ENCODE measurements at places on chromosomes 7 and 10. TPM values are rescaled to one million over a fixed set of nuclear protein-coding genes. Genes with fewer than 3 reads are reported as not detected.

Gene FAM25G
- total RNA-seq = not detected

Gene ZNF425
- total RNA-seq = 0.74 TPM

Gene NODAL
- total RNA-seq = not detected

Gene ENTPD7
- 11.1 TPM for total RNA-seq

Gene PAX4
- total RNA-seq = not detected

Gene NPFFR1
- not detected for total RNA-seq

Gene TRRAP
- total RNA-seq = 21.7 TPM

Gene INA
- 1.1 TPM for total RNA-seq

Gene CACNB2
- not detected for total RNA-seq

Data from mammary microvascular endothelial cell (primary cell).